ENCODE measurements at places on chromosomes 2 and 18.

DNA sequence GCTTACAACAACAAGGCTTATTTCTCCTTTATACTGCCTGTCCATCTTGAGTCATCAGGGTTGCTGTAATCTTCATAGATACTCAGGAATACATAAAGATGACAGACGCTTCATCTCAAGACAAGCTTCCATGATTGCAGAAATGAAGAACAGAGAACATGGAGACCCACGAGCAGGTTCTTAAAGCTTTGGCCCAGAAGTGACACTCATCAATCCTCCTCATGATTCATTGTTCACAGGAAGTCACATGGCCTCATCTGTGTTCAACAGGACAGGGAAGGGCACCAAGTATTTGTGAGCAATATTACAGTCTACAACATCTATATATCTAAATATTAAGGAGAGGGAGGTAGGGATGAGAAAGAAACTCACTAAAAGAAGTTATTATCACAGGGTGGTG lies 36.5 kb upstream of the PGAP1 start:
- no peak for DNase-seq

- DNase-seq, result no peak
These were observed 199.4 kb upstream of the CYP26B1 start for GRCh38 chr2:72347081-72347480.

- DNase-seq, result no peak
These were observed 207.9 kb upstream of the ACVR2A start for GRCh38 chr2:147636886-147637285.

DNA sequence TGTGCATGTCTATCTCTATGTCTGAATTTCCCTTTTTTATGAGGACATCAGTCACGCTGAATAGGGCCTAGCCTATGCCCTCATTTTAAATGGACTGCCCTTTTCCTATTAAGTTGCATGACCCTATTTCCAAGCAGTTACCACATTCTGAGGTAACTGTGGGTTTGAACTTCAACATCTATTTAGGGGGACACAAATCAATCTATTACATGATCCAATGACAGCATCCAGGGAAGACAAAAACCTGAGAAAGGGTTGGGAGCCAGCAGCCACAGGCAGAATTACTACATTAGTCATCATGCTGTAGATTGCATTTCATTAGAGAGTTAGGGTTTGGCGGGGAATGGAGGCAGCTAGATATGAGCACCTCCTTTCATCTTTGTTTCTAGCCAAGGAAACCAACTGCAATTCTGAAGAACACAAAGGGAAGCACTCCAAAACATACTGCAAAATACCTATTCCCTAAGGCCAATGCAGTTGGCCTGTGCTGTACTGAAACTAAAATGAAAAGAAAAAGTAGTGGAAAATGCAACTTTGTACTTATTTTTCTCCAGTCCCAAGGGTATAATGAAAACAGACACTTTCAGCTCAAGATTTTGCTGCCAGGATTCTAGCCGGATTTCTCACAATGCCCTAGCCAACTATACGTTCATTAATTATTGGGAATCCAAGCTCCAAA lies 40.4 kb upstream of the C1D start:
- no peak for DNase-seq

- no peak for DNase-seq
These were observed 20.7 kb downstream of the FOSL2 start for GRCh38 chr2:28413152-28413898.

DNA sequence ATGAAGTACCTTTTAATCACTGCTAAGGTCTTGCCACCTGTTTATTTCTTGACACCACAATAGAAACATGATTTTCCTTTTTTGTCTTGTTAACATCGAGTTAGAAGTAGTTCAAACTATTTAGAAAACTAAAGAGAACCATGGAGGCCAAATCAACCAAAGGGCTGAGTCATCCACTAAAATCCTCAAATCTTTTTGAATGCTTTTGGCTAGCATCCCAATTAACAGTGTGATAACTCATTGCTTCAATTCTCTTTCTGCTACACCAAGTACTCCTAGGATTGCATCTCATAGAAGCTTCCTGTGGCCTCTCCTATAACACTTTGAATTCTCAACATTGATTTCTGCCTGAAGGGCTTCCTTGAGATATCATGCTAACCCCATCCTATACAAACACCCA lies 159.9 kb upstream of the MMADHC start:
- no peak for DNase-seq

DNA sequence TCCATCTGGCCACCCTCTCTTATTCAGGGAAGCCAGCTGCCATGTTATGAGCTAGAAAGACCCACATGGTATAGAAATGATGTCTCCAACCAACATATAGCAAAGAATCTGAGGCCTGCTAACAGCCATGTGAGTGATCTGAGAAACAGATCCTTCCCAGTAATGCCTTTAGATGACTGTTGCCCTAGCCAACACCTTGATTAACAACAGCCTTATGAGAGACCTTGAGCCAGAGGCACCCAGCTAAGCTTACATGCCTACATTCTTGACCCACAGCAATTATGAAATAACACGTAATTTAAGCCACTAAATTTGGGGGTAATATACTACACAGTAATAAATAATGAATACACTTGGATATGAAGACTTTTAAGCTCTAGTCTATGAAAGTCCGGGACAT lies 13.0 kb downstream of the KANSL1L start:
- no peak for DNase-seq

GRCh38 chr18:712401-713134 lies at the start of gene ENOSF1:
TSS of gene ENOSF1 (minus strand) at chr18:712630. CDS start at chr18:712587, 43 bp downstream.
- DNase-seq, result peak; percentile 89

DNA sequence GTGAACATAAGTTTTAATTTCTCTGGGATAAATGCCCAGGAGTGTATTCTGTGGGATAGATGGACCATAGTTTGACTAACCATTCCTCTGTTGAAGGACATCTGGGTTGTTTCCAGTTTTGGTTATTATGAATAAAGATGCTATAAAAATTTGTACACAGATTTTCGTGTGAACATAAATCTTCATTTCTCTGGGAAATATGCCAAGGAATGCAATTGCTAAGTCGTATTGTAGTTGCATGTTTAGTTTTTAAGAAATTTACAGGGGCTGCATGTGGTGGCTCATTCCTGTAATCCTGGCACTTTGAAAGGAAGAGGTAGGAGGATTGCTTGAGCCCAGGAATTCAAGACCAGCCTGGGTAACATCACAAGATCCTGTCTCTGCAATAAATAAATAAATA lies 6.9 kb upstream of the SLC11A1 start:
- DNase-seq, result no peak

GRCh38 chr2:67581751-67582150 lies 184.6 kb downstream of the ETAA1 start:
- DNase-seq, result no peak

GRCh38 chr18:77108001-77108692 lies 24.4 kb downstream of the MBP start:
- DNase-seq, result no peak

DNA sequence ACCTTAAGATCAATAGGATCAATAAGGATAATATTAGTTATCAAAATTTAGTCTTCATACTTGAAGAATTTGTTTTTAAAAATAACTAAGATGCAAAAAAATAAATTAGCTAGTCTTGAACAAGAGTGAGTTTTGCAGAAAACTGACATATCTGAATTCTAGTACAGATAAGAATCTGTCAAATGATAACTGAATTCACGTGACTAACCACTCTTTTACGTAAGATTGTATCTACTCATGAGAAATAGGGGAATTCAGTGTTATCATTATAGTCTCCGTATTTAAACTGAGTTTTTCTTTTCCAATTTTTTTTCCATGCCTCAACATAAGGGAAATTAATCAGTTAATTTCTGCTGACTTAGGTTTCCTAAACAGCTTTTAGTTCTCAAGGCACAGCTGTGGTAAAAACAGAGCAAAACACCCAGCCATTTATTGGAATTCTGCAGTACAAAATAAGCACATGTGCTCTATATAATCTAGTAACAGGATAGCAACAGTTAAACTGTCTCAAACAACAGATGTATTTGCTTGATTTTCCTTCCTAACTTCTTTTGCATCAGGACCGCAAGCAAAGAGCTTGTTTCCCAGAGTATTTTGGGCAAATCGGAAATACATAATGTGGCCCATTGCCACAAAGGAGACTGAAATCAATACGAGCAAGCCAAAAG lies 19.1 kb downstream of the SLC40A1 start:
- DNase-seq, result no peak

DNA sequence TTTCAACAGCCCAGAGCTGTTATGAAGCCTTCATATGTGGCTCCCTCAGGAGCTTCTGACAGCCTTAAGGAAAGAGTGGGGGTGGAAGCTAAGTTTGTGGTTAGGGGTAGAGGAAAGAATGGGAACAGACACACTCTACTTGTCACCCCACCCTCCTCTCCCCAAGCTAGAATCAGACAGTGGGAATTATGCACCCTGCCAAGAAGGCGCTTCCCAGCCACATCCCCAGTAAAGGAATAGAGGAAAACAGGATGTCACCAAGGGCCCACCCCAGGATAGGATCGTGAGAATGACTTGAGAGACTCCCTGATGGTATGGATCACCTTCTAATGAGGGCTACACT lies 32.4 kb upstream of the EML4 start:
- no peak for DNase-seq

- no peak for DNase-seq
These were observed 120.4 kb downstream of the ZNF516 start for GRCh38 chr18:76374330-76375281.

DNA sequence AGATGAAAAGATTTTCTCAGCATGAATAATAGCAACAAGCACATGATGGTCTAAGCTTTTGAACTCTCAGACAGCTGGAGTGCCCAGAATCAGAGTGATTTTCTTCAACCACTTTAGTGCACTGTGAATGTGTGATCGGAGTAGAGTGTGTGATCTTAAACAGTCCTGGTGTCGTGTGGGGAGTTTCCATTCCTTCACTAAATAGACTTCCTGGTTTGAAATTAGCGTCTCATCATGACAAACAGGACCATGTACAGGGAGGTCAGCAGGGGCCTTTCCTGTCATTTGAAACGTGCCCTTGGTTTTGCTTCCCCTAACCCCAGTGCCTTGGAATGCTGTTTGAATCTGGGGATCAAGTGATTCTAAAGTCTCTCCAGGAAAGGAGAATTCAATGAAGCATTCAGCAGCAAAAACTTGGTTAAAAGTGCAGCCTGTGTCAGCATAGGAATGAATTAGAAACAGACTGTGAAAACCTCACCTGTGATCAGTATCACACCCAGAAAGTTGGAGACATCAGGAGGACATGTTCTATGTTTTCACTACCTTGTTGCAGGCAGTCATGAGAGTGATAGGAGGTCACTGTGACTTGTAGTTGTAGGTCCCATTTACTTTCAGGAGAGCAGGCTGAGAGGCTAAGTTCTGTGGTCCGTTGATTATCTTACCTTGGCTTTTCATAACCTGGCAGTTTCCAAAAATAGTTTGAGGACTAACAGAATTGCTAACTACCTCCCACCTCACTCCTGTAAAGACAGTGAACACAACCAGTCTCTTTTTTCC lies 400.3 kb downstream of the MTX2 start:
- DNase-seq, result no peak

DNA sequence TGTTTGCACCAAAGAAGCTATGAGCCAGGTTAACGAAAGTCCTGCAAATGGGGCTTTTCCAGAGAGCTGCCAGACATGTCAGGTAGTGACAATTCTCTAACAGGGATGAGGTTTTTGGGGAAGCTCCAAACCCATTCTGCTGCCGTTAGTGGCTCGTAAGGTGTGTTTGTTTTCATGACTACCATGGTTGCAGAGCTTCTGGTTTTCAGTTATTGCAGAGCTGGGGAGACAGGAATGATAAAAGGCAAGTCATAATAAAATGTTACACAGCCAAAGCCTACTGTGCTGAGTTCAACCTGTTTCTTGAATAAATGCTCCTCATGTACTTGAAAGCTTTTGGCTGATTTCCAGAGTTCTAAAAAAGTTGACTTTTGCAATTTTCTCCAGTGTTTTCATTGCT lies 209.2 kb upstream of the STK17B start:
- DNase-seq, result no peak

- no peak for DNase-seq
These were observed 100.5 kb downstream of the CDC42EP3 start for GRCh38 chr2:37570773-37571586.

DNA sequence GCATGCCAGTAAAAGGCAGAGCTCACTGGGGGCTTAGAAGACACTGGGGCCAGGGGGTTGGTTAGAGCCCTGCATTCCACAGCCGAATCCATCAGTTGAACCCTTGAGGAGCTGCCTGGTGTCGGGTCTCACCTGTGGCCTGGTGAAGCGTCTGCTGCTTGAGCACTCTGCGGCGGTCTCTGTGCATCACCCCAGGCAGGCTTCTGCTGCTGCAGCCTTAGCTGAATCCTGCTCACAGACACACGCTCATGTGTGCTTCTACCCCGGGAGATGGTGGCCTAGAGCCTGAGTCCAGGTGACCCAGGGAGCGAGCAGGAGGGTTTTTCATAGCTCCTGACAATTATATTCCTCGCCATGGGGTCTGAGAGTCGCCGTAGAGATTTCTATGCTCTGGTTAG lies 192.1 kb downstream of the MGAT5 start:
- DNase-seq, result no peak

DNA sequence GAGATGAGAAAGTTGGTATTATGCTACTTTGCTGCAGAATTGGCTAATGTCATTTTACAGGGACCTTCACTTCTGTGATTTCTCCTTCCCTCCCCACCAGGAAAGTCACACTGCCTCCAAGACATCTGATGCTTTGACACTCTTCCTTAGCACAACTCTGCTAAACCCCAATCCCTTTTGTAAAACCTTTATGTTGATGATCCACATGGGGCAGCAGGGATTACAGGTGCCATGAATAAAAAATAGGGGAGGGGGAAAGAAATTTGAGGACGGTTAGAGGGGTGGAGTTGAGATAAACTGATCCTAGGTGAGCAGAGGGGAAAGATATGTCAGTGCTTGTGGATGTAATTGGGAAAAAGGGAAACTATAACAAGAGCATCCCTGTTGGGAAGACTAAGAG lies 26.4 kb downstream of the CCNT2 start:
- no peak for DNase-seq

- no peak for DNase-seq
These were observed 33.6 kb downstream of the MROH2A start for GRCh38 chr2:233811732-233812131.

DNA sequence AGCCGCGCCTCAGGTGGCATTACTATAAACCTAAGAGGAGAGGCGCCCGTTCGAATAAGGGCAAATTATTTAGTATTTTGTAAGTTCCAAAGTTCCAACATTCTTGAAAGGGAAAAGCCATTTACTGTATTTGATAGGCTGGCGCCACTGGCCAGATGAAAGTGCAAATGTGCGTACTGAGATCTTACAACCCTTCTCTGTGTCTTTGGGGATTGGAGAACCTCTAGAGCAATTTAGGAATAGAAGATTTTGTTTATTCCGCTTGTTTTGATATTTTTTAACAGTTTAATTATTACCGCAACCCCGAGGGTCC lies 467 bp upstream of the WDR35 start:
- DNase-seq, result no peak

- no peak for DNase-seq
These were observed 34.7 kb downstream of the WDR33 start for GRCh38 chr2:127776122-127776780.

- no peak for DNase-seq
These were observed 121.4 kb upstream of the CCDC195 start for GRCh38 chr2:224837558-224837957.

GRCh38 chr2:200308546-200309295 lies 2.2 kb downstream of the SPATS2L start:
- DNase-seq, result no peak

Data from T47D (cell line).